ENCODE measurements at places on chromosomes 1 and 21.

DNA sequence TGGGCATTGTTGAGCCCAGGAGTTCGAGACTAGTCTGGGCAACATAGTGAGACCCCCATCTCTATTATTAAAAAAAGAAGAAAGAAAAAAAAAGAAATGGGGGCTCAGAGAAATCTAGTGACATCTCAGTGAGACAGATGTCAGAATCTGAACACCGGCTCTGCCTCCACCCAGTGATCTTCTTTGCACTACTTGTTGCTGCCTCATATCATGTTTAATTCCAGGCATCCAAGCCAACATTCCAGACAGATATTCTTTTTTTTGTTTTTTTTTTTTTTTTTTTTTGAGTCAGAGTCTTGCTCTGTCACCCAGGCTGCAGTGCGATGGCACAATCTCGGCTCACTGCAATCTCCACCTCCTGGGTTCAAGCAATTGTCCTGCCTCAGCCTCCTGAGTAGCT is 5.0 kb upstream of the ARL8A start:
- DNase-seq = peak; percentile 63

GRCh38 chr1:59497616-59498015 is 200.7 kb downstream of the FGGY start:
- no peak for DNase-seq

DNA sequence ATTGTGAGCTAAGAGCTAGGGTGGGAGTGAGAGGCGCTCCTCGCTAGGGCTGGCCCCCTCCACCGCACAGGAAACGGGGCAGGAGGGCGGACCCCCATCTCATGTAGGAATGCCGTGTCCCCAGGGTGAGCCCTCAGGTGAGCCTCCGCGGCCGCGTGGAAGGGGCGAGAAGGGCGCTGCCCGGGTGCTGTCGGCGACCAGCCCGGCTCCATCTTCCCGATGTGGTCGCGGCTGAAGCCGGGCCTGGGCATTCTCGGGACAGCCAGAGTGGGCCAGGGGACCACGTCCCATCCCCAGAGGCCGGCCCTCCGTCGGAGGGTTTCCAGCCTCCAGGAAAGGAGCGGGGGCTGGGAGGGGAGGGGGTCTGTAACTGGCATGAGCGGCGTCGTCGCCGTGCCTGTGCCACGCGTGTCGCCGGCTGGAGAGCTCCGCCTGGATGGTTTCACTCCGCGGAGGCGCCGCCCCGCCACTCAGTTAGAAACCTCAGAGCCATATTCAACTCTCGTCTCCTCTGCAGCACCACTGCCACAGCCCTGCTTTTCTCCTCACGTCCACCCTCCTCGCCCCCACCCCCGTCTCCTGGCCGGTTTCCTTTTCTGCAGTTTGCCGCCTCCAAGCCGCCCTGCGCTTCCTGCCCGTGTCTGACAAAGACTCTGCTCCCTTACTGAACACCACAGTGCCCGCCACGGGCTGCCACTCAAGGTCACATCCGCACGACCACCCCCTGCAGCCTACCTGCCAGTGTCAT is at the start of gene TMEM269:
Gene TMEM269 (plus strand): TSS at position 46 of the 748 bp plus-strand sequence. CDS start 4,903 bp downstream, outside the sequence.
- peak; percentile 36 for DNase-seq

- no peak for DNase-seq
Measured at GRCh38 chr1:39936724-39937491, 18.0 kb upstream of the MFSD2A start.

- DNase-seq = peak; percentile 60
Measured at GRCh38 chr1:14602136-14602535, 3.7 kb downstream of the KAZN start.

DNA sequence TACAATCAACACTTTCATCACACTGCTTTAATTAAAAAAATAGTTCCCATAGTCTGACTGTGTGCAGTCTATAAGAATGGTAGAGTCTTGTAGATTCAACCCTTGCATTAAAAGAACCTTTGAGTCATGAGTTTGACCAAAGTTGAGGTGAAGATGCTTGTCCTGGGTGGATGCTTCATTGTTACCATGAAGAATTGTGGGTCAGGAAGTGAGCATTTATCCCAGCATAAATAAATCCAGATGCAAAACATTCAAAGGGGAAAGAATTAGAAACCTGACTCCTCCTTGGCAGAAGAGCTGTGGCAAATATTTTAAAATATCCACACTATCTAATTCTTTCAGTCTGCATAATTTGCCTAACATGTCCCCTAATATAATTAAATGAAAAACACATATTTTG is 72.9 kb upstream of the SPAG17 start:
- peak; percentile 69 for DNase-seq

GRCh38 chr21:8989721-8990325 is 1531.6 kb upstream of the TPTE start:
- no peak for DNase-seq

DNA sequence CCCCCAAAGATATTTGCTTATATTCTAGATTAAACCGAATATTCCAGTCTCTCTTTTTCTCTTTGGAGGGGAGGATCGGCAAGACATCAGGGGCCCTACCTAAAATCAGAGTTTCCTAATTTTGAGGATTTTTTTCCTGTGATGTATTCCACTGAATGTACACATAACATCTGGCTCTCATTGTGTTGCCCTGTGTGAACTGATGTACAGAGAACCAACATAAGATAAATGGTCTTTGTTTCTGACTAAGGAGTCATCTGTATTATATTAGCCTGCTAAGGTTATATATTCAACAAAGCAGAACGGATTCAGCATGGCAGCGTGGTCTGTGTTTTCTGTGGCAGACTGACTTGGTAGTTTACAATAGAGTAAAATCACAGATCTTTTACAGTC is 114.8 kb upstream of the NCAM2 start:
- no peak for DNase-seq

DNA sequence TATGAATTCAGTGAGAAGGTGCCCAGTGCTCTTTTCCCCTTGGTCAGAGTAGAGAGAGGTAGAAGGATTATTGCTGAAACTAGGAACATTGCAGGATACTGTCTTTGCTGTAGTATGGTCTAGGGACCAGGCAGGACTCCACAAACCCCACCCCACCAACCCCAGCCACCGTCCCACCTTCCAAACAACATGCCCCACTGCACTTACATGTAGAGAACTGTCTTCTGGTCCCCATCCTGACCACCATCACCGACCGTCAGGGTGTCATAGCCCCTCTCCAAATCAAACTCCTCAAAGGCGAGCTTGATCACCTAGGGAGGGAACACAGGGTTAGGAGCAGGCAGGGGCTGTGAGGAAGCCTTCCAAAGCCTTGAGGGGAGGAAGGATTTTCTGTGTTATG is 71.7 kb upstream of the HMGB4 start:
- DNase-seq = no peak

- DNase-seq = no peak
Measured at GRCh38 chr21:16841975-16842695, 670.7 kb upstream of the CXADR start.

DNA sequence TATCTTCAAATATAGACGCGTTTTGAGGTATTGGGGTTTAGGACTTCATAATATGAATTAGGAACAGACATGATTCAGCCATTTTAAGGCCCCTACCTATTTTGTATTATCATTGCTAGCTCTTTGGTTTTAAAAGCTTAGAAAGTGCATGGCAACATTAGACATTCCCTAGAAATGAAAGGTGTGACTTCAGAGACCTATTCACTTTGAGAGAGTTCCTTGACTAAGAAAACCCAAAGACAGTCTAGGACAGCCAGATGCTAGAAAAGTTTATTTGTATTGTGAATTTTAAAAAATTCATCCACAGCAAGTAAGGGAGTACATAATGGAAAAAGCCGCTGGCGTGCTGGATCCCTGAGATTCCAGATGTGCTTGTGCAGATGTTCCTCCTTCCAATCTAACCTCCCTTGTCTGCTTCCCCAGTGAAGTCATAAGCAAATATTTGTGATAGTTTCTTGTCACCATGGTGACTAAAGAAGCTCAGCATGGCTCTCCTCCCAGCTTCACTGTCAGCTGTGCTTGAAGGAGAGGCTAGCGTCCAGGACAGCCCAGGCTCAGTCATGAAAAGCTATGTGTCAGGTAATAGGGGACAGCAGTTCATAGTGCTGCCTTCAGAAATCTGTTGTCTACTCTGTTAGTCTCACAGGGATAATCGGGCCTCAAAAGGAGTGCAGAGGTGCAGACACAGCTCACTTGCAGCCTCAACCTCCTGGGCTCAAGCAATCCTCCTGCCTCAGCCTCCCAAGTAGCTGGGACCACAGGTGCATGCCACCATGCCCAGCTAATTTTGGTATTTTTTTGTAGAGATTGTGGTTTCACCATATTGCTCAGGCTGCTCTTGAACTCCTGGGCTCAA is 34.8 kb downstream of the KPNA6 start:
- DNase-seq = peak; percentile 97

DNA sequence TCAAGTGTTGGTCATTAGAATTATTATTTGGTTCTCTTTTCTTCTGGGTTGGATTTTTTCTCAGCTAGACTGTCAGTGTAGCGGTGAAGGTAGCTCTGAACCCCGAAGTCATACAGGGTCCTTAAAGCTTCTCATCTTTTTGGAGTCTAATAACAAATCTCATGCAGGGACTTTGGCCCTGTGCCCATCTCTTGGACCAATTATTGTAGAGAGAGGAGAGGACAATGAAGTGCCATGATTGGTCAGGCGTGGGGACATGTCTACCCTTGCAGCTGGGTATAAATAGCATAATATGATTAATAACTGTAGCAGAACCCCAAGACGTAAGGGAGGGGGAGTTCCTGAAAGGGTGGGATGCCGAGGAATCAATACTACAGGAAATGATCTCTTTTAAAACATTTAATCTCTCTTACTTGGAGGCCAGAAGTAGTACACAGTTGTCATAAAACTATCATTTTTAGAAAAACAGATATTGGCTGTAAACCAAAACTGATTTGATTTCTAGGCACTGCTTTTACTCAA is 8.8 kb downstream of the MAGI3 start:
- DNase-seq = no peak

Measured in AG08395 (cell line).